ENCODE measurements at places on chromosomes 12 and 14.

DNA sequence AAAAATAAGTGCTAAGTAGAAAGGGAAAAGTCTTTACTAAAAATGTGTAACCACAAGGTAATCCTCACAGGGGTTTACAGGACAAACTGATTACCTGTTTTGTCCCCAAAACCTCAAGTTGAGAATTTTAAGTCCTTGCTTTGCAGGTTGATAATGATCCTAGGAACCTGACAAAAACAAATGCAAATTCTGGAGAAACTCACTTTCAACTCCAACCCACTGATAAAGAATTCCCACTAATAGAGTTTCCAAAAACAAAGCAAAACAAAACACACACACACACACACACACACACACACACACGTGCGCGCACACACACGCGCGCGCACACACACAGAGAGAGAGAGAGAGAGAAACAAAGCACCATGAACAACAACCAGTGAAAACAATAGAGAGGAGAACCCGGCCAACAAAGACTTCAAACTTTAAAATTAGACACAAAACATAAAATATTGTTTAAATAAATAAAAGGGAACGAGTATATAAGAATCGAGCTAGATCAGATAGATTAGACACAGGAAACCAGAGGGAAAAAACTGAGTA, 187.0 kb upstream of the FOXN3 start:
- DNase-seq, result no peak

- DNase-seq, result no peak
Observed at GRCh38 chr12:85825746-85826145, 10.5 kb downstream of the RASSF9 start.

- DNase-seq, result no peak
Observed at GRCh38 chr12:579420-580110, 83.7 kb downstream of the NINJ2 start.

DNA sequence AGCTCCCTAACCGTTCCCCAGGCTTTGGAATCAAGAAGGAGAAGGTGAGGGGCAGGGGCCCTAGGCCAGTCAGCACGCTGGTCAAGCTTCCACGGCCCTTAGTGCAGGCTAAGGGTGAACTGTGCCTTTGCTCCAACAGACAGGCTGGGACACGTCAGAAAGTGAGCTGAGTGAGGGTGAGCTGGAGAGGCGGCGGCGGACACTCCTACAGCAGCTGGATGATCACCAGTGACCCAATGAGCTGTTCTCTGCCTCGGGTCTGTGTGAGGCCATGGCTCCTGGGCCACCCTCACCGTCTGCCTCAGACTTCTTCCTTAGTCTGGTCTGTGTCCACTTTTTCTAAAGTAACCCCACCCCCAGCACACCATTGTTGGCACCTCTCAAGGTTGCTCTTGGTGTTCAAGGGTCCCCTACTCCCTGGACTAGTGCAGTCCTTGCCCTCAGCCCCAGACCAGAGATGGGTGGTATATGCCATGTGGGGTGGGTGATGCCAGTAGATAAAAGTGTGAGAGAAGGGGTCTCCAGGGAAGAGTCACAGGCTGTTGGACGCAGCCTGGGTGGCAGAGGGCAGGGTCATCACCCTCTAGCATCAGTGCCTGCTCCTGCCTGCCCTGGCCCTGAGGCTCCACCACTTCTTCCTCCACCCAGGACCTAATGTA, 20.7 kb downstream of the PRPF40B start:
- no peak for DNase-seq

Measured in effector CD8-positive, alpha-beta T cell (primary cell).